Globus pallidus (tissue), 1 donor: ENCODE measurements at places on chromosomes 6 and 20.

DNA sequence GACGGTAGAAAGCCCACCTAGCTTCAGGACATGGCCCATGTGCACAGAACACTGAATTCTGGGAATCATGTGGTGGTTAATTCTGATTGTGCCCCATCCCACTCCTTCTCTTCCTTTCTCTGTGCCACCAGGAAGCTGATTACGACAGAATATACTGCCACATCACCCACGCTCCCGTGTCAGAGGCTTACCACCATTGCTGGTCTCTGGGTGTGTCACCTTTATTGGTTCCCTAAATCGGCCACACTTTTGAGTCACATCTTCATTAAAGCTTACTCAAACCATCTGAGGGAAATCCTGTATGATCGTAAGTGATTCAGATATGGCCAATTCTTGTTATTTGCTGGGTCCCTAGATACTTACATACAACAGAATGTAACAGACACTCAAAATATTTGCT, 3.1 kb downstream of the TRMT6 start:
- DNase-seq = no peak

DNA sequence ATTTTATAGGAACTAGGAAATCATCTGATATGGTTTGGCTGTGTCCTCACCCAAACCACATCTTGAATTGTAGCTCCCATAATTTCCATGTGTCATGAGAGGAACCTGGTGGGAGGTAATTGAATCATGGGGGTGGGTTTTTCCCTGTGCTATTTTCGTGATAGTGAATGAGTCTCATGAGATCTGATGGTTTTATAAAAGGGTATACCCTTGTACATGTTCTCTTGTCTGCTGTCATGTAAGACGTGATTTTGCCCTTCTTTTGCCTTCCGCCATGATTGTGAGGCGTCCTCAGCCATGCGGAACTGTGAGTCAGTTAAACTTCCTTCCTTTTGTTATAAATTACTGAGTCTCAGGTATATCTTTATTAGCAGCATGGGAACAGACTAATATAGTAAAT, 27.9 kb downstream of the EPM2A start:
- no peak for DNase-seq

DNA sequence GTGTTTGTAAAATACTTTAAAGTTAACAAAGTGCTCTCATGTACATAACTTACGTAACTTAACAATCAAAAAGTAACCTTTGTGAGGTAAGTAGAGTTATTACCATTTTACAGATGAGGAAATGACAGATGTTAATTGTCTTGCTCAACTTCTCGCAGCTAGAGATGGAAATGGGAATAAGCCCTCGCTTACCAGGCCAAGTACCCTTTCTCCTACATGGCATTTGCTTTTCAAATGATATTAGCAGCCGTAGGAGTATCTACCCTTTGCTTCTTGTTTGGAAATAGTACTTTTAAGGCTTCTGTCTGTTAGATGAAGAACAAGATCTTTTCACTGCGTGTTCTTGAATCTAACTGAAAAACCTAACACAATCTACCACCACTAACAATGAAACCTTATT, 15.5 kb downstream of the STX11 start:
- no peak for DNase-seq

- DNase-seq = no peak
Observed at GRCh38 chr20:6397115-6397514, 274.3 kb upstream of the FERMT1 start.

- DNase-seq = no peak
Observed at GRCh38 chr6:117167520-117168271, 97.7 kb upstream of the VGLL2 start.

- no peak for DNase-seq
Observed at GRCh38 chr20:53839423-53840176, 230.8 kb downstream of the BCAS1 start.

- DNase-seq = no peak
Observed at GRCh38 chr6:140061110-140062042, 686.9 kb upstream of the CITED2 start.

DNA sequence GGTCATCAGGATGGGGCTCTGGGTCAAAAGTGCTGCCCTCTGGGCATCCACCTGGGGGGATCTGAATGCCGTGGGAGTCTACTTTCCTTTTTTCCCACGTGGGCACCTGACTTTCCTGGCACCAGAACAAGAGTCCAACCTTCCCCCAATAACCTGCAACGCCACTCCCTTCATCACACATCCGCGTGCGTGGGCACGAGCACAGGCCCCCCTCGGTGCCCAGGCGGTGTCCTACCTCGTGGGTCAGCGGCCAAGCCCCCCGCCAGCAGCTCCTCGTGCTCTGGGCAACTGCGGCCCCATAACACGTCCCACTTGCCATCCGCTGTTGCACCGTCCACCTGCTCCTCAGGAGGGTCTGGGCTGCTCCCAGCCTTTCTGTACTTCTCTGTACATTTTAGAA, 87.0 kb downstream of the YTHDF1 start:
- DNase-seq = no peak

DNA sequence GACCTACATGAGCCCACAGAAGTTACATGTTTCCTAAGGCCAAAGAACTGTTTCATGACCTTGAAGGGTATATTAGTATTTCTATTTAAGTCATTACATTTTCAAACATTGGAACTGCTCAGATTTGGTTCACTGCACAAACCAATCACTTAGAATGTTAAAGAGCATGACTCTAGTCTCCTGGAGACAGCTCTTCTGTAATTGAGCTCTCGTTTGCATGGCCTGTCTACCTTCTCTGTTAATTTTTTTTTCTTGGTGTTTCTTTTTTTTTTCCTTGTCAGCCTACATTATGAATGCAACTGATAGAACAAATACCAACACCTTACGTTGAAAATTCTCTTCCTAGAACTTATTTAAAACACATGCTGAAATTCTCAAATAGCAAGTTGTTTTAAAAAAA, 860.2 kb upstream of the MAP3K7 start:
- no peak for DNase-seq

- DNase-seq = no peak
Observed at GRCh38 chr6:7425808-7426190, 36.2 kb downstream of the RIOK1 start.

- DNase-seq = no peak
Observed at GRCh38 chr20:13200767-13201500, 20.1 kb upstream of the ISM1 start.

GRCh38 chr6:126807876-126808275, 310.6 kb upstream of the RSPO3 start:
- DNase-seq = no peak

GRCh38 chr6:4402477-4402976, 267.2 kb upstream of the ECI2 start:
- no peak for DNase-seq

- no peak for DNase-seq
Observed at GRCh38 chr20:51434580-51435247, 107.8 kb downstream of the NFATC2 start.

DNA sequence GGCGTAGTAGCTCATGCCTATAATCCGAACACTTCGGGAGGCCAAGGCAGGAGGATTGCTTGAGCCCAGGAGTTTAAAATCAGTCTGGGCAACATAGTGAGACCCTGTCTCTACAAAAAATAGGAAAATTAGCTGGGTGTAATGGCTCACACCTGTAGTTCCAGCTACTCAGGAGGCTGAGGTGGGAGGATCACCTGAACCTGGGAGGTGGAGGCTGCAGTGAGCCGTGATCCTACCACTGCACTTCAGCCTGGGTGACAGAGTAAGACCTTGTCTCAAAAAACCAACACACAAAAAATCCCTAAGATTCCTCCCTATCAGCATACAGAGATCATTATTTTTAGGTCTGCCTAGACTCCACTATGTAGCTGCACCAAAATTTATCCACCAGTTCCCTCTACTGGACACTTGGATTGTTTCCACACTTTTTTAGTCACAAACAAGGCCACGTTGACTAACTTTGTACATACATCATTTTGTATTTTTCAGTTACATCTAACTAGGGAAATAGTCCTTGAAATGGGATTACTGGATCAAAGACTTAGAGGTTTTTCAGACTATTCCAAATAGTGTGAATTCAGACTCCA, 3.6 kb upstream of the PHF1 start:
- no peak for DNase-seq

DNA sequence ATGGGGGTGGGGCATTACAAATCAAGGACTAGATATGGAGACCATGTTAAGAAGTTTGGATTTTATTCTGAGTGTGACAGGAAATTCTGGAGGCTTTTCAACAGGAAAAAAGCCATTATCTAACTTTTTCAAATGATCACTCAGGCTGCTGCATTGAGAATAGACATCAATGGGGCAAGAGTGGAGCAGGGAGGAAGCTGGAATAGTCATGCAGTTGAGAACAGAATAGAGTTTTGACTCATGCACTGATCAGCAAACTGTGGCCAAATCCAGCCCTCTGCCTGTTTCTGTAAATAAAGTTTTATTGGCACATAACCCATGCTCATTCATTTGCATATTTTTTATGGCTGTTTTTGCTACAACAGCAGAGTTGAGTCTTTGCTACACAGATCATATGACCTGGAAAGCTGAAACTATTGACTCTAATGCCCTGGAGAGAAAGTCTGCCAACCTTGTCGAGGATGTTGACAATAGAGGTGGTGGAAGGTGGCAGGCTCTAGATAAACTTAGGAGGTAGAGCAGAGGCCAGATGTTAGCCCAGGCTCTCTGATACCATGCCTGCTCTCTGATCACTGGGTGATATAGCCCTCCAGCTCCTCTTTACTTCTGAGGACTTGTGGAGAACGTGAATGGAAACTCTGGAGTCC, 441.8 kb downstream of the PTPRT start:
- no peak for DNase-seq

- no peak for DNase-seq
Observed at GRCh38 chr6:34484391-34484790, 18.5 kb downstream of the PACSIN1 start.

DNA sequence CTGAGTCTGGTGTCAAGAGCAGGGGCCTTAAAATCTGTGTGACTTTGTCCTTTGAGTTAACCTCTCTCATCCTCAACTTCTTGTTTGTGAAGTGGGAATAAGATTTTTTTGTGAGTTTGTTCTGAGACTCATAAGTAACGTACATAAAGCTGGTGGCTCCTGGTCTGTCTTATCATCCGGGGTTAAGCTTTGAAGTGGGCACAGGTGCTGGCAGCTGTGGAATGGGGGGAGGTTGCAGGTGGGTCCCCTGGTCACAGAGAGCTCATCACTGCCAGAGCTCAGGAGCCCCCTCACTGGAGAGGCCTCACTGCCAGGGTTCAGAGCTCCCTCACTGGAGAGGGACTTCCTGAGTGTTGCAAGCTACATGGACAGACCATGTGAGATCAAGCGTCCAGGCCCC, 174.1 kb downstream of the NRN1 start:
- DNase-seq = no peak
